ENCODE measurements at places on chromosomes 12 and 14.

- no peak for DNase-seq
Measured at GRCh38 chr12:76922866-76923265, 44.0 kb upstream of the CSRP2 start.

GRCh38 chr14:60845523-60845922 is 111.0 kb downstream of the MNAT1 start:
- DNase-seq: no peak

DNA sequence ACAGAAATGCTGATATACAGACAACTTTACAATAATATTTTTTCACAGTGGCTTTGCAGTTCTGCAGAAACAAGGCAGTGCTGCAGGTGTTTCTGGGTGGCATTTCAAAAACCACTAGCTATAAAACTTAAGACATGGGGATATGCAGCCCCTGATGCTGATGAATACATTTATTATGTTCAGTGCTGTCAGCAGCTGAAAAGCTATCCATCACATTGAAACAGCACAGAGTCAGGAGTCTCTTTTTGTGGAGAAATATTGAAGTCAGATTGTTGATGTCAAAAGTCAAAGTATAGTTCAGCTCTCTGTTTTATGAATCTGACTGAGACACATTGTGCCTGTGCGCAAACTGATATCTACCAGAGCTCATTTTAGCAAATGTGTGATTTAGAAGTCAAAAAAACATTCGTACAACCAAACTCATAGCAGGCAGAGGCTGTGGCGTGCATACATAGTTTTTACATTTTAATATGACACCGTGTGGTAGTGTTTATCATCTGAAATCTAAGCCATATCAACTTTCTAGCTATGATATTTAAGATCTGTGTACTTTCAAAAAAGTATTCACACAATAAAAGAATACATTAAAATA is 467.6 kb downstream of the PRKD1 start:
- DNase-seq: no peak

DNA sequence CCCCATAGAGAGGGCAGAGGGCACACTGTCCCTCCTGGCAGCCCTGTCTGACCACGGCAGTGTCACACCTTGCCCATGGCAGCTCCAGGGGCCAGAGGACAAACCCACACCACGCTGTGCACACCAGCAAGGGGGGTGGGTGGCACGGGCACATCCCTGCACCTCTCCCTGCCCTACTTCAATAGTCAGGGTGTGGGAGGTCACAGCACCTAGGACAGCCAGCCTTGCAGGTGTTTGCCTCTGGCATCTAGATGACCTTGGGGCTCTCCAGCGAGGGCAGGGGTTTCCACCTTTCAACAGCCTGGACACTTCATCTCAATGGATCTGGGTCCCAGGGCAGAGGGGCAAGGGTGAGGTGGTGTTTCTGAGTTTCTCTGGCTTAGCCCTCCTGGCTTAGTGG is 69.2 kb downstream of the LGMN start:
- no peak for DNase-seq

DNA sequence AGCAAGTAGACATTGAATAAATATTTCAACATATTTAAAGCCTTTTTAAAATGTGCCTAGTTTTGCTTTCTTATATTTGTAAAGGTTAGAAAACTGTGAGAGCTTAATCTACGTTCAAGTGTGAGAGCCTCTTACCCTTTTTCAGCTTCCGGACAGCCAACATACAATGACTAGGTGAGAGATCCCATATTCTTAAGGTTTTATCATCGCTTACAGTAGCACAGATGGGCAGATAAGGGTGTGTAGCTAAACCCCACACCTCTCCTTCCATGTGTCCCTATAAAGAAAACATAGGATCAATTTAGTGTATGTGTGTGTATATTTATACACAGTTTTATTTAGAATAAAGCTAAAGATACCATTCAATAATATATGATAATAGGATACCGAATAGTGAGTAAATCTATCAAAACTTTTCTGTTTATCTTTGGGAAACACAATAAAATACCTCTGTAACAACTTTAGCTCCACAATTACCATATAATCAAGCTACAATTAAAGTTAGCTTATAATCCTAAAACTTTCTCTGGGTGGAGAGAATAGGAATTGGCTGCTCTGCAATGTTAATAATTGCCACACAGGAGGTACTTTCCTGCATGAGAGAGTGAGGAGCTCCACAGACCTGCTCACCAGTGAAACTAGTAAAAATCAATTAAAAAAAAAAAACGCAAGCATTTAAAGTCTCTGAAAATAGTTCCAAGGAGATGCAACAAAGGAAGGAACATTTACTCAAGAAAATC is 110.8 kb downstream of the EML5 start:
- DNase-seq: no peak

GRCh38 chr14:84001023-84001422 is 1528.9 kb upstream of the FLRT2 start:
- DNase-seq: no peak

DNA sequence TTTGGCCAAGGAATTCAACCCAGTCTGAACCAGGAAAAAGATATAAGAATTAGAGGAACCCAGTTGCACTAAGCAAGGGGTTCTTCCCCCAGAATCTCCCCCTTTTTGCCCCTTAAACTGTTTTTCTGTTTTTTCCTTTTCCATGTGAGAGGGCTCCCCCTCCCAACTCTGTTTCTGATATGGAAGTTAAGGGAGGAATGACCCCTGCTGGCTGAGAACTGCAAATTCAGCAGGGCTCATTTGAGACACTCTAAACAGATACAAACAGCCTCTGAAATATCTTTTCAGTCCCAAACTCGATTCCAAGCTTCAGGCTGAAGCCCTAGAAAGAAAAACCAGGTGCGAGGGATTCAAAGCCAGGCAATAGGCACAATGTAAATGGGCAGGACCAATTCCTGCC is 132.7 kb downstream of the SLC41A2 start:
- no peak for DNase-seq

DNA sequence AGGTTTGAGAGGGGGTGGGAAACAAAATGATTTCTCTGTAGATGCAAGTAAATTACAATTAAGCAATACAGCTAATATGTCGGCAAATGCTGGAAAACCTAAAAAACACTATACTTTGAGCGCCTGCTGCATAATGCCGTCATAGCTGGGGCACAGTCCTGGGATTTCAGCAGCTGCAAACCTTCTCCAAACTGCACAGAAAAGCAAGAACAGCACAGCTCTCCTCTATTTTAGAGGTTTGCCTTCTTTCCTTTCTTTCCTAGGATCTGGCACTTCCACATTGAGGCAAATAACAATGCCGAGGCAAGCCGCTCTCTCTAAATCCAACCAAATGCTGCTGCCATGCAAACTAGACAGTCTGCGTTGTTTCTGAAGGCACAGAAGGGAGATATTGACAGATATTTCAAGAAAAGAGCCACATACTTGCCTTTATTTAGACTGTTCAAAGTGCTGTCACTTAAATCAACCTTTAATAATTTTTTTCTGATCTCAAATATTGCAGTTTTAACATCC is 287.1 kb upstream of the G2E3 start:
- DNase-seq: no peak

All from HuH-7.5 (cell line).